ENCODE measurements at places on chromosomes 4 and X.

- DNase-seq: no peak
These were observed 17.8 kb downstream of the MFAP3L start for GRCh38 chr4:170008371-170008770.

DNA sequence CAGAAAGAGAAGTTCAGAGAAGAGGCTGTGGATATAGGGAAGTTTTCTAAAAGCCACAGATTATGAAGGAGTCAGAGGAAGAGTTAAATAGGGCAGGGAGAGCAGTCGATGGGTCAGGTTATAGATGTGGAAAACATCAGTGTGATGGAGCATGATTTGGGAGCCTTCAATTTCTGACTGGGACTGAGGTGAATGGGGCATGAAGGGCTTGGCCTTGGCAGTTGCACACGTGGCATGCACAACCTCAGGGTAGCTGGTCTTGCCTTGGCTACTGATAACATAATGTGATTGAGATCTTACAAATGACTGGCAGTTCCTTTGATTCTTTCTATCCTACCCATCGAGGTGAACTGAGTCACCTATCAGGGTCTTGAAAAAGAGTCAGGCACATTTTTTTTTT is 59.7 kb downstream of the AFM start:
- DNase-seq: no peak

GRCh38 chr4:4984186-4984585 is 35.1 kb downstream of the CYTL1 start:
- DNase-seq: peak; percentile 43

DNA sequence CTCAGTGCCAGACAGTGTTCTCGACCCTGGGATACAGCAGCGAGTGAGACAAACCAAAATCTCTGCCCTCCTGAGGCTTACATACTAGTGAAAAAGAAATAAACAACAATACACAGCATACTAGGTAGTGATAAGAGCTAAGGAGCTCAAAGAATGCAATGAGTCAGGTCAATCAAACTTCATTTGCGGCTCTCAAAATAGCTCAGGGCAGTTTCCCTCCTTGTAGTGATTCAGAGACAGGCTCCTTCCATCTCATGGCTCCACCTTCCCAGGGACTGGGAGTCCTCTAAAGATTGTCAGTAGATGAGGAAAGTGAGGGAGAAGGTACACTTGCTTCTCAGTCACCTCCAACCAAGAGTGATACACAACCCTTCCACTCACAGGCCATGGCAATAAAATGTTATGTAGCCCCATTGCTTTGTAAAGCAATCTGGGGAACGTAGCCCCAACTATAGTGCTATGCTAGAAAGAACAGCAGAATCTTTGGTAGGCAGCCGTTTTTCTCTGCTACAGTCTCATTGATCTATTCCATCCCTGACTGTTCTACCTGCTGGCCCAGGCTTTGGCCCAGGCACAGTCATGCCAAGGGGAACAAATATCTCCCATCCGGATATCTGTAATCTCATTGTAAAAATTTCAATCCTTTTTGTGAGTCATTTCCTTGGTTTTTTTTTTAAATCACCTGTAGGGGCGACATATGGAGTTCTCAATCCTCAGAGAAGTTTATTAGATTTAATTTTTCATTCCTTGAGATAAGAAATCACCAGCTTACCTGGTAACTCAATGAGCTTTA is 183.1 kb upstream of the S100G start:
- DNase-seq: no peak

GRCh38 chr4:86032476-86033022 is 327.3 kb downstream of the MAPK10 start:
- no peak for DNase-seq

DNA sequence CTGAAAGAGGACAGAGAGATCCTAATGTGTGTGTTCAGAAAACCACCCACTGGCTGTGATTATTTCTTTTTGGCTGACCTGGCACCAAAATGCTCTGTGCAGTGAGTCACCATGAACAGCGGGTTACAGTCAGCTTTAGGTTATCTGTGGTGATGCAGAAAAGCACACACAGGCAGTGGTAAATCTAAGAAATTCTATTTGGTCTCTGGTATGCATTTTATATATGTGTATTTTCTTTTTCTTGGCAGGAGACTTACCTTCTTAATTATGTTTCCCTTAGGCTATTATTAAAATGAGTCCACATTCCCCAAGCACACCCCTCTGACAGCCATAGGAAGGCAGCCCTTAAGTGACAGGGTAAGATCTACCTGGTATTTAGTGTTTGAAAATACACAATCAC is 79.1 kb upstream of the TFDP3 start:
- DNase-seq: no peak

- no peak for DNase-seq
These were observed 1091.0 kb downstream of the C4orf33 start for GRCh38 chr4:130186931-130187330.
